K562 (cell line): ENCODE measurements at places on chromosomes 16 and 17. TPM values are rescaled to one million over a fixed set of nuclear protein-coding genes. Genes with fewer than 3 reads are reported as not detected.

DNA sequence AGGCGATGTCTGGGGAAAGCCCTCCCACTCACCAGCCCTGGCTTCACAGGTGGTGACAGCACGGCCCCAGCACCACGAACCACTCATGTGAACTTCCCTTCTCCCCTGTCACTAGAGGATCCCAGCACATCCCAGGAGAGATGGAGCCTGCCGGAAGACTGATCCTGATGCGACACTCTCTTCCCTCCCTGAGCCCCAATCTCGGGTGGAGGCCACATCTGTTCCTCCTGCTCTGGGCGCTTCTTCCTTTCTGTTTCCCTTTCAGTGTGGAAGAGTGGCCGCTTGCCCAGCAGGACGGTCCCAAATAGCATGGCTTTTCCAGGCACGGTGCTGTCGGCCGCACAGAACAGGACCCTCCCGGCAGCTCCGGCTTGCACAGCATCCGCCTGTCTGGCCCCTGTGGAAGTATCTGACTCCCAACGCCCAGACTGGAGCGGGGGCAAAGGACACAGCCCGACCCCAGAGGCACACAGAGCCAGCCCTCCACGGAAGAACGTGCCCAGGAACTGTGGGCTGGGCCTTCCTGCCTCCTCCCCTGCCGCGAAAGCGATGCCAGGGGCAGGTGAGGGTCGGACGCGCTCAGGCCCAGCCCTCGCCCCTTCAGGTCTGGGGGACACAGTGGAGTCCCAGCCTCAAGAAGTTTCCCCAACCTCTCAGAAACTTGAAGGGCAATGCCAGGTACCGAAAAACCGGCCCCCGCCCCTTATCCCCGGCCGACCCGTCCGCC lies 37.6 kb downstream of the CBFA2T3 start:
- DNase-seq = no peak

DNA sequence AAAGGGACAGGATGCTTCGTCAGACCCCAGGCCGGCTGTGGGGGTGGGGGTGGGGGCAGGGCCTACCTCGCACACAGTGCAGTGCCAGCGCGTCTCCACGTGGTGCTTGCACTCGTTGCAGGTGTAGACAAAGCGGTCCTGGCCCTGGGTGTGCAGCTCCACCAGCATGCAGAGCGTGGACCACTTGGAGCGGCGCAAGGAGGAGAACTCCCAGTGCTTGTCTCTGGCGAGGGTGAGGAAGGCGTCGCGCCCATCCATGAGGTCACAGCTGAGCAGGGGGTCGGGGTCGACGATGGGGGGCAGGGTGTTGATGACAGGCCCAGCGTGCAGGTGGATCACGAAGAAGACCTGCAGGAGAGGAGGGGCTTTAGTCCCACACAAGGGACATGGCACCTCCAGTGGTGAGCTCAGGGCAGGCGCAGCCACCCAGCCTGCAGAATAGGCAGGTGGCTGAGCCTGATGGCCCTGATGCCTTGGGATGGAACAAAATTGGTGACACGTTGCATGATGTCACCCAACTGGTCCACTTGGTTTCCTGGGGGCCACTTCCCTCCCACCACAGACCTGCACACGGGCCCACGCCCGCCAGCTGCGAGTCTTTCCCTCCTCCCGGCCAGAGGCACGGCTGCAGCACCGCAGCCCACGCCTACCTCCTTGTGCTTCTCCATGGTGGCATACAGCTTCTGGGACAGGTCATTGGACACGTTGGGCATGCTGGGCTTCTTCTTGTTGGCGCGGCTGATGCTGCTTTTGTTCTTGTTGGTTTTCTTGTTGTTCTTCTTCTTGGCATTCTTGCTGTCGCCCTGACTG lies 14.0 kb upstream of the TRAP1 start:
- no peak for DNase-seq

- no peak for DNase-seq
These were observed 54.5 kb upstream of the HLF start for GRCh38 chr17:55210292-55210691.

DNA sequence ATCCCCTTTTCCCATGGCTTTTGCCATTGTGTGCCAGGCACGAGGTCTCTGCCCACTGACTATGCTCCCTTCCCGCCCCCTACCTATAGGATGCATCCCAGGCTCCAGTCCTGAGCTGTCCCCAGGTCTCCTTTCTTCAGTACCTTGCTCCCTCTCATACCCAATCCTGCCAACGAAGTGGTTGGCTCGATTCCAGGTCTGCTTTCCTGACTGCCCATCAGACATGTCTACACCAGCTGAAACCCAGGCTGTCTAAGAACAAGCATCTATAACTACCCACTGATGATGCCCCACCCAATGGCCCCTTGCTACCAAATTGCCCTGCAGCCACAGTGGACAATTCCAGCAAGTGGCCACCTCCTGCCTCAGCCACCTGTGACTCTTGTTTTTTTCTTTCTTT lies 479.1 kb downstream of the SOX9 start:
- no peak for DNase-seq

- DNase-seq = no peak
These were observed 287.0 kb upstream of the XYLT1 start for GRCh38 chr16:17757808-17758207.

DNA sequence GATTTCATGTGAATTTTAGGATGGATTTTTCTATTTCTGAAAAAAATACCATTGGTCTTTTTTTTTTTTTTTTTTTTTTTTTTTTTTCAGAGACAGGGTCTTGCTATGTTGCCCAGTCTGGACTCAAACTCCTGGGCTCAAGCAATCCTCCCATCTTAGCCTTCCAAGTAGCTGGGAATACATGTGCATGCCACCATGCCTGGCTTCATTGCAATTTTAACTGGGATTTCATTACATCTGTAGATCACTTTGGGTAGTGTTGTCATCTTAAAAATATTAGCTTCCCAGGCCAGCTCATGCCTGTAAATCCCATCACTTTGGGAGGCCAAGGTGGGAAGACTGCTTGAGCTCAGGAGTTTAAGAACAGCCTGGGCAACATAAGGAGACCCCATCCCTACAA lies 54.8 kb downstream of the TOM1L2 start:
- DNase-seq = no peak

GRCh38 chr16:9476744-9477143 lies 385.3 kb downstream of the HAPSTR1 start:
- DNase-seq = no peak

- DNase-seq = no peak
These were observed 330.7 kb downstream of the KIF2B start for GRCh38 chr17:54153423-54153822.

DNA sequence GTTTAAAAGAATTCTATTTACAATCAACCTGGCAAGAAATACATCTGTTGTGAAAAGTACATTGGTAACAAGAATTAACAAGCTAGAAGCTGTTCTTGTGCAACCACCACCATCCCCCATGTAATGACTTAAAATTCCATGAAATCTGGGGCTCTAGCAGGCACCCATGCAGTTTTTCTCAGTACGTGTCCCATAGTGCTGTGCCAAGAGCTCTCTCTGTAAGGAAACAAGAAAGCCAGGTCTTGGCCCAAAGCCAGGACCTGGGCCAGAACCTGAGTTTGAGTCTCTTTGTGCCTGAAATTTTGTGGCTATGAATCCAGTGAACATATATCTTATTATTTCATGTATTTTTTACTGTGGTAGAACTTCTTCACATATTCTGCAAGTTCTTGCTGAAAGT lies 46.6 kb downstream of the NUP93 start:
- no peak for DNase-seq

DNA sequence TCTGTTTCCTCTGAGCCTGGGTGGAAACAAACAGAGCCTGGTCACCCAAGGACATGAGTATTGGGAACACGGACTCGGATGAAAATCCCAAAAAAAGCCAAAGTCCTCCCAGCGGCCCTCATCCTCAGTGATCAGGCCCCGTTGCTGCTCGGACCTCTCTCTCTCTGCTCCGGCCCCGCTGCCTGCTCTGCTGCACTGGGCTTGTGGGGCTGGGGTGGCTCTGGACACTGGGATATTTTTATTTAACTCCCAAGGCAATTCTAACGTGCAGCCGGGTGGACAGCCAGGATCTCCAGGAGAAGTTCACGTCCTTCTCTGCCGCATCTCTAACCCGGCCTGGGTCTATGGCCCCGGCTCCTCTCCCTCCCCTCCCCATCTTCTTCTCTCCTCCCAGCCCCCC lies 280.9 kb upstream of the TNRC6C start:
- DNase-seq = no peak

The NLGN2 gene
- 7.8 TPM in 2 replicates for total RNA-seq

The SRSF1 gene
- total RNA-seq = 384 and 442 TPM in 2 replicates

The CWC25 gene
- total RNA-seq = 16.5 and 17.4 TPM in 2 replicates

The AGRP gene
- not detected in 2 replicates for total RNA-seq

The TBC1D3 gene
- total RNA-seq = 1.9 and 2.3 TPM in 2 replicates

The ZFPM1 gene
- 32.7 and 35.9 TPM in 2 replicates for total RNA-seq

The CDK3 gene
- 5.0 and 5.4 TPM in 2 replicates for total RNA-seq

The SERPINF2 gene
- 0.22 TPM in 2 replicates for total RNA-seq
